ENCODE measurements at places on chromosomes 7 and 10.

DNA sequence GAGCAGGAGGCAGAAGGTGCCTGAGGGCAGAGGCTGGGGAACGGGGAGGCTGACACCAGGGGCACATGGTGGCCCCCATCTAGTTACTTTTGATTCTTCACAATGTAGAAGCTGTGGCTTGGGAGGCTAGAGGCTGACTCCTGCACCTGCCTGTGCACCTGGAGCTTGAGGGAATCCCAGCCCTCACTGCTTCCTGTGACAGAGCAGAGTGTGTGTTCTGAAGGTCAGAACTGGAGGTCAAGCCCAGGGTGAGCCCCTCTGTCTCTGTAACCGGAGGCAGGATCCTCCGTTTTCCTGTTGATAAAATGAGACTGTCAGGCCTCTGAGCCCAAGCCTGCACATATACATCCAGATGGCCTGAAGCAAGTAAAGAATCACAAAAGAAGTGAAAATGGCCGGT lies 124.8 kb downstream of the ACTR3B start:
- no peak for DNase-seq

- peak; percentile 77 for DNase-seq
These were observed 220.9 kb upstream of the MKLN1 start for GRCh38 chr7:131106681-131107336.

- no peak for DNase-seq
These were observed 89.8 kb upstream of the ANLN start for GRCh38 chr7:36299823-36300341.

DNA sequence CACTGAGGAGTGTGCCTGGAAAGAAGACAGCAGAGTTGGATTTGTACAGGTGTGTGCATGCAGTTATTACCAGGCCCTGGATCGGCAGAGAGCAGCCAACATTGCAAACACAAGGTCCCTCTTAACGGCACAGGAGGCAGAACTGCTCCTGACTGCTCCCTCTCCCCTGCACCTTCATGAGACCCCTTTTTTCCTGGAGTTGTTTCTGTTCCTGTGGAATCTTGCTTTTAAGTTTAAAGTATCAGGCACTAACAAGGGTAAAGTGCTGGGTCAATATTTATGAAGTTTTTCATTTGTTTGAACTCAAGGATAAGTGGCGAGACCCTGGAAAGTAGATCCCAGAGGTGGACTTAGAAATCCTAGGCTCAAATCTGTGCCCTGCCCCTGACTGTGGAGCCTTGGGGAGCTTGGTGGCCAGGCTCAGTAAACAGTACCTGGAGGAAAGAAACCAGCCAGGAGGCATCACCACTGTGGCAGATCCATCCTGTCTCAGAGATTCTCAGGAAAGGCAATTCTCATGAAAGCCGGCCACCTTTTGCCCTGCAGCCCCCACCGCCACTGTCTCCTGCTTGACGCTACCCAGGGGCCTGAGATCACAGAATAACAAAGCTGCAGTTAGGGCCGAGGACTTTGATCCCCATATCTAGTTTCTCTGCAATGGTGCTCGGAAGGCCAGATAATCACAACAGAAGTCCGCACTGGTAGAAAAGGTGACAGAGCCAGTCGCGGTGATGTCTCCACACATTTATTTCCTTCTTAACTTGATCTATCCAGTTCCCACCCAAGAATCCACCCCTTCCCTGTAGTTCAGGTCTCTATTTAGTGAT lies 36.7 kb downstream of the DDC start:
- DNase-seq = no peak

- DNase-seq = no peak
These were observed 4.3 kb upstream of the ABCC2 start for GRCh38 chr10:99777918-99778714.

DNA sequence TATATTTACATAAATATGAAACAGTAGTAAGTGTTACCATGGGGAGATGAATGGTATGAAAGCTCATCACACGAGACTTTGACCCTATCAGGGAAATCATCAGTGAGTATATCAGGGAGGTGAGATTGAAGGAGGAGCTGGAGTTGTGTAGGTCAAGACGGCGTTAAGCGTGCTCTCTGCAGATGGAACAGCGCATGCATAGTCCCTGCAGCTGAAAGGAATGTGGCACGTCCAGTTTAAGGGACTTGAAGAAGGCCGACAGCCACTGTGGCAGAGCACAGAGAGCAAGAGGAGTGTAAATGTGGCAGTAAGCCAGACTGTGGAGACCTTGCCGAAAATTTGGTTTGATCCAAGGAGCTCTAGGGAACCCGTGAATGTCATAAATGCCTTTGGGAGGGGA lies 38.9 kb downstream of the POU6F2 start:
- peak; percentile 44 for DNase-seq

All from mucosa of descending colon (tissue), 3 donors.